ENCODE measurements at places on chromosomes 3 and 15.

DNA sequence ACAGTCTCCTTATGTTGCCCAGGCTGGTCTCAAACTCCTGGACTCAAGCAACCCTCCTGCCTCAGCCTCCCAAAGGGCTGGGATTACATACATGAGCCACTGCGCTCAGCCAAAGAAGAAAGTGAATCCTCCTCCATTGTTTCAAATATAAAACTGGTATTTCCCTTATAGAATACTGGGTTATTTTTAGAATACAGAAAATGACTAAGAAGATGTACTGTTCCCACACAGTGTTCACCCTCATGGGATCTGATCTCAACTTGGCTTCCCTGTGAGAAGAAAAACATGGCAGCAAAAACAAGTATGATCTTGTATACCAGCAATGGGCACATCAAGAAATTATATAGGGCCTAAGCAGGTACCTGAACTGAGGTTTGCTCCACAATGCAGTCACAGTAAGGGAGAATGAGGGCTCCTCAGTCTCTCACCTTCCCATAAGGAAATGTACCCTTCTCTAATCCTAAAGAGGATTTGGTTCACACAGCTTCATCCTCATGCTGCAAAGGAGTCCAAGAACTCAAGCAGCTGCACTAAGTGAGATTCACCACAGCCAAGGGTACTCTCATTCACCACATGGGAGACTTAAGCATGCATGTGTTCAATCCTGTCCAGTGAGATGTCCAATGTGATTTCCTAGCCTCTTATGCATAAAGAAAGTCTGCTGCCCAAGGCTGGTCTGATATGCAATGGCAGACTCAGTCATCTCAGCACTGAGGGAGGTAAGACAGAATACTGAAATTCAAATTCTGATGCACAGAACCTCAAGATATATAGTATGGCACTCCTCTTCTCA is 25.8 kb downstream of the USP4 start:
- peak; percentile 69 for DNase-seq

- DNase-seq = no peak
Observed at GRCh38 chr3:150379469-150379868, 28.6 kb upstream of the TSC22D2 start.

GRCh38 chr15:48992096-48992495 is 28.4 kb upstream of the SHC4 start:
- no peak for DNase-seq

- DNase-seq = no peak
Observed at GRCh38 chr3:45575386-45575923, 19.1 kb upstream of the LIMD1 start.

DNA sequence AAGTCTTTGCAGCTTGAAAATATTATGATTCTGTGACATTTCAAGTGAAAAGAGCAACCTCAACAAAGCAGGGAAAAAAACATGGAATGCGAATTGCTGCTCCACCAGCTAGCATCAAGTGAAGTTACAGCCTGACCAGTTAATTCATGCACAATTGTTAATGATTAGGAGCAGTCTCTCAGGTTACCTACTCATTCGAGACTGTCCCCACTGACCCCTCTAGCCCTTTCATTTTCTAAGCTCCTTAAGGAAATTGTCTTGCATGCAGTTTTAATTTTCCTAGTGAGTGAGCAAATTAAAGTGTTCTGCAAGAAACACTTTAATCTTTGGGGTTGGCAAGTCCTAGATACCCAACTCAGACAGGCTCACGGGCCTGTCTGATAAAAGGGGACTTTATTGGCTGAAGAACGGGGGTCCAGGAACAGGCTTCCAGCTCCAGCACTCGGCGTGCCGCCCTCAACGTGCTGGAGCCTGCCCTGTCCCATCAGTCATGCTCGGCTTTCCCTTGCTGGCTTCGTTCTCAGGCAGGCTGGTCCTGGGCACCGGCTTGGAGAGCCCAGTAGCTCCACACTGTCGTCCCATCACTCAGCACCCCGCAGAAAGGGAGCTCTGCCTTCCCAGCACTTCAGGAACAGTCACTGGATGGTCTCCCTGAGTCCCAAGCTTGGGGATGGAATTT is 18.3 kb downstream of the PODXL2 start:
- no peak for DNase-seq

DNA sequence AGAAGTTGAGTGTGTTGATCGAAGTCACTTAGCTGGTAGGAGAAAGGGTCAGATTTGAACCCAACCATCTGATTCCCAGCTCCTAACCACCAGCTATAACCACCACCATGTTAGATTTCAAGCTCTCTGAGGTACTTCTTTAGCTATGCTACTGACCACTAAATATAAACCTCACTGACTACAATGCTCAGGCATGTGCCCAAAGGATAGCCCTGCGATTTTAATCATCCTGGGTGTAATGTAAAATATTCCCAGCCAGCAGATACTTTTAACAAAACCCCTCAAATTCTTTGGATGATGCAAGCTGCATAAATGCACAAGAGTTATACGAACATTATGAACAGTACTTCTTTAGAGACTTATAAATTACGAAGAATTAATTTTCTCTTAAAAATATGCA is 115.2 kb upstream of the TSC22D2 start:
- DNase-seq = no peak

- no peak for DNase-seq
Observed at GRCh38 chr15:51232581-51232980, 105.8 kb downstream of the CYP19A1 start.

DNA sequence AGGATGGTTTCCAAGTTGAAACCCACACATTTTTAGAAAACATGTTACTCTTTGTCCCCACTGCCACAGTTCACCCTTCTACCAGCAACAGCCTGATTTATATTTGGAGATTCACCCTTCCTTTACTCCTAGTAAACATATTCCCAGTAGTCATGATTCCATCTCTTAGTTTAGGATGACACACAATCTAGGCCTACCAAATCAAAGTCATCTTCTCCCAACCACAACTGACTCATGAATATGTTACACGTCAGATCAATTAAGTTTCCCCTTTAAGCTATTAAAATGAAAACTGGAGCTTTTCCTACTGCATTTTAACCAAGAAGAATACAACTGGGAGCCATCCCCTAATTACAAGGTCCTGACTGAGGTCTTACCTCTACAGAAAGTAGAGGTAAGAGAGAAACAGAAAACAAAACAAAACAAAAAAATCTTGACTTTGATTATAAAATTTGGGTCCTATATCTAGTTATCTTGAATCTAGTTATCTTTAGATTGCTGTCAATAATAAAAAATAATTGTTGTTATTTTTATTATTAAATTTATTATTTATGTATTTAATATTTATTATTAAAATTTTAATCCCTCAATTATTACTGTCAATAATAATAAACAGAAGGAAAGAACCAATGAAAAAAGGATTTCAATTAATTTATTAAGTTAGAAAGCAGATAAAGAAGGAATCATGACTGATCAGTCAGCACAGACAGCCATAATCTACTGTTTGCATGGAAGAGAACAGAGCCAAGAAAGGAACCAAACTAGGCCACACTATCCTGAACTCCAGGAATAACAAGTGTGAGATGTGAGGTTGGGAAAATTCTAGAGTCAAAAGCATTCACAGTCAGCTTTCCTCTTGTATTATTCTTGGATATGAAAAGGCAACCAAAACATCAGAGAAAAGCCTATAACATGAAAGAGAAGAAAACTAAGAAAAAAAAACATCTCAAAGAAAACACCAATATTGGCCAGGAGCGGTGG is 12.5 kb downstream of the DPH6 start:
- no peak for DNase-seq

DNA sequence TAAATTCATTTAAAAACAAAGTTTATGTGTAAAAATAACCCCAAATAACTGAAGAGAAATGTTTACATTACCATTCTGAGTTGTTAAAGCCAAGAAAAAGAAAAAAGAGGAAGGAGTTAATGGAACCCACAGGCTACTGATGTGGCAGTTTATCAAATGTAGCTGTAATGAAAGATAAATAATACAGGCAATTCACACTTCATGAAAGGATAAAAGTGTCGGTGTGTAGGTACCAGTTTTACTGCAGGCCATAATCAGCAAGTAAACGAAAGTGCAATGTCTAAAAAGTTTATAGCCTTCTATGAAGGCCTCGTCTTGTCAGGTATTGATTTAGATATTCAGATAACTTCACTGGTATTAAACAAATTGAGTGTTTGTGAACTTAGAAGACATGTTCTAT is 164.6 kb downstream of the DPH6 start:
- no peak for DNase-seq

- no peak for DNase-seq
Observed at GRCh38 chr15:33091983-33092693, 102.4 kb downstream of the FMN1 start.

- DNase-seq = no peak
Observed at GRCh38 chr15:83549623-83550022, 102.5 kb downstream of the SH3GL3 start.

GRCh38 chr15:91099995-91100813 is at the start of gene SV2B:
Gene SV2B (plus strand): TSS chr15:91100257. CDS start chr15:91226264, 126,007 bp downstream.
- no peak for DNase-seq

GRCh38 chr3:175957427-175957826 is 1098.3 kb downstream of the NAALADL2 start:
- DNase-seq = no peak

- DNase-seq = peak; percentile 78
Observed at GRCh38 chr3:133930341-133930933, 34.8 kb upstream of the RAB6B start.

GRCh38 chr3:170809975-170810357 is 60.0 kb downstream of the RPL22L1 start:
- no peak for DNase-seq

- DNase-seq = peak; percentile 44
Observed at GRCh38 chr3:11154036-11154952, at the start of gene HRH1. Gene HRH1 (plus strand): TSS chr3:11154493. CDS start chr3:11259038, 104,545 bp downstream.

GRCh38 chr15:42836251-42836650 is 84.3 kb downstream of the TTBK2 start:
- no peak for DNase-seq

DNA sequence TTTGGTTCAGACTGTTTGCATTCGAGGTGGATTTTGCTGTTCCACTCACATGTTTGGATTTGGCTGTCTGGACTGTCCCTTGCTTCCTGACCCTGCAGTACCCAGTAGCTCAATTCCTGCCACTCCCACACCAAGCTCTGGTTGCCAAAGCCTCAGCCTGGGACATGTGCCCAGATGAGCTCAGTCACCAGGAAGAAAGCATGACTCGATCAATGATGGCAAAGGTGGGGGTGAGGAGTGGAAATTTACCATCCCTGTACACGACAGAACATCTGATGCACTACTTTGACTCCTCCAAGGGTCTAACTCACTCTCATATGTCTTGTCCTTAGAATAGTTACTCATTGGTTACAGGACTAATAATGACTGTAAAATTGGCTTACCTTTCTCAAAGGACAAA is 45.2 kb downstream of the ZNF385D start:
- DNase-seq = no peak

DNA sequence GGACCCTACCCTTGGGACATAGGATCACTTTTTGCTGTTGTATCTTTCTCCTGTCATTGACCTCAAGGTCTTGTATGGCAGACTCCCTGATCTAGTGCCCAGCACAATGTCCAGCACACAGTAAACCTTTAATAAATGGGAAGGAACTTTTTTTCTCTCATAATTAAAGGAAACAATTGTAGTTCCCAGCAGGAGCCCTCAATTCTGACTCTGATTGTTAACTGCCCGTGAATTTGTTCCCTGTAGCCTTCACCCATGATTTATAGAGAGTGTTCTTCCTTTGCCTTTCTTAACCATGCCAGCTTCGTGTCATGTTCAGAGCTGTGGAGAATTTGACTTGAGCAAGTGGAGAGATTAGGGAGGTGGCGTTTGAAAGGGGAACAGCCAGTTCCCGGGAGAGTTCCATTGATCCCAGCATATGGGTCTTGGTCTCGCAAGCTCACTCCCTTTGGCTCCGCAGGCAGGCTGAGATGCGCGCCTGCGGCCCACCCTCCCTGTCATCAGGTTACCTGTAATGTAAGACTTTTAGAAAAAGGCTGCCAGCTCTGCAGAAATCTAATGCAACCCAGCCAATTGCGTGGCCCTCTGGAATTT is 182.6 kb downstream of the TP63 start:
- no peak for DNase-seq

- DNase-seq = no peak
Observed at GRCh38 chr3:103513003-103513402, 1078.2 kb downstream of the ZPLD1 start.

DNA sequence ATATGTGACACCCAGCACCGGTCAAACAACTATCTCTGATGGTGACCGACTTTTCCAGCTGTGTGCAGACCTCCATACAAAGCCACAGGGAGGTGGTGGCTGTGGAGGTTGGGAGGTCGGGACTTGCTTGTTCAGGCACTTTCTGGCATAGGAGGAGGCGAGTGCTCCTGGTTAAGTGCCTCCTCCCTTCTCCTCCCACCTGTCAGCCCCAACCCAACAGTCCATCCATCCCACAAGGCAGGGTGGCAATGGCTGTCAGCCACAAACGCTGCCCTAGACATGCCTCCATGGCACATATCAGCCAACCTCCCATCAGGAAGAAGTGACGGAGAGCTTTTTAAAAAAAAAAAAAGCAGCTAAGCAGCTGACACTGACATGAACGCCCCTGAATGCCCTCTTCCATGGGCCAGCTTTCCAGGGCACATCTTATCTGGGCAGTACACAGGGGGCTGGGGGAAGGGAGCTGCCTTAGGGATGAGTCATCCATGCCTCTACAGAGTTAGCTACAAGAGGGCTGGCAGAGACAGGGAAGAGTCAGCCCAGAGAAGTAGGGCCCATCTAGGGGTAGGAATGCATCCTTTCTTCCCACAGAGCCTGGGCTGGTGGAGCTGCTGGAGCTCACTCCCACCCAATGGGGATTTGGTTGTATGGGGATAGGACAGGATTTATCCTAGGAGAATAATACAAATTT is 41.2 kb downstream of the CCDC12 start:
- peak; percentile 88 for DNase-seq

DNA sequence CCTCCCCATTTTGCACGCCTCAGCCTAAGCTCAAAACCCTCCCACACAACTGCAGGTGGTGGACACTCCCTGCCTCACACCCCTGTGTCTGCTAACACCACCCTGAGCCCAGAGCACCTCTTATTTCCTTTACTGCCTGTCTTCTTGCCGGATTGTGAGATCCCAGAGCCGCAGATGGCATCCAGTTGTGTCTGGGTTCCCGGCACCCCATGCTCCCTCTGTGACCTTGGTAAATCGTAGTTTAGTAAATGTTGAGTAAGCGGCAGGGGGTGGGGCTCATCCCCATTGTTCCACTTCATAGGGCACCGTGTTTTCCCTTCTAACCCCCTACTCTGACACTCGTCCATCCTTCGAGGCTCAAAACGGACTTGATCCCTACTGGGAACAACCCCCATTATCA is 14.9 kb downstream of the SPINT1 start:
- DNase-seq = no peak

GRCh38 chr3:27675287-27675686 is 46.8 kb downstream of the EOMES start:
- DNase-seq = no peak

DNA sequence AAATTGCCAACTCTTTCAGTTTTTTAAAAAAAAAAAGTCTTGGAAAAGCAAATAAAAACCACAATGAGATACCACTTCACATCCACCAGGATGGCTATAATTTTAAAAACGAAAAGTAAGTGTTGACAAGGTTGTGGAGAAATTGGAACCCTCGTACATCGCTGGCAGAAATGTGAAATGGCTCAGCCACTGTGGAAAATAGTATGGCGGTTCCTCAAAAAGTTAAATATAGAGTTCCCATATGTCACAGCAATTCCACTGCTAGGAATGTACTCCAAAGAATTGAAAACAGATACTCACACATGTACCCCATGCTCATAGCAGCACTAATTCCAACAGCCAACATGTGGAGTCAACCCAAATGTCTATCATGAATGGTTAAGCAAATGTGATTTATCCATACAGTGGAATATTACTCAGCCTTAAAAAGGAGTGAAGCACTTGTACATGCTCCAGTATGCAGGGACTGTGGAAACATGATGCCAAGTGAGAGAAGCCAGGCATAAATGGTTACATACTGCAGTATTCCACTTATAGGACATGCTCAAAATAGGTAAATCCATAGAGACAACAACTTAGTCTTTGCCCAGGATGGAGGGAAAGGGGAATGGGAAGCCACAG is 73.8 kb upstream of the PCSK6 start:
- no peak for DNase-seq

All from kidney capillary endothelial cell (primary cell).